ENCODE measurements at places on chromosomes 3 and 15. TPM values are rescaled to one million over a fixed set of nuclear protein-coding genes. Genes with fewer than 3 reads are reported as not detected.

DNA sequence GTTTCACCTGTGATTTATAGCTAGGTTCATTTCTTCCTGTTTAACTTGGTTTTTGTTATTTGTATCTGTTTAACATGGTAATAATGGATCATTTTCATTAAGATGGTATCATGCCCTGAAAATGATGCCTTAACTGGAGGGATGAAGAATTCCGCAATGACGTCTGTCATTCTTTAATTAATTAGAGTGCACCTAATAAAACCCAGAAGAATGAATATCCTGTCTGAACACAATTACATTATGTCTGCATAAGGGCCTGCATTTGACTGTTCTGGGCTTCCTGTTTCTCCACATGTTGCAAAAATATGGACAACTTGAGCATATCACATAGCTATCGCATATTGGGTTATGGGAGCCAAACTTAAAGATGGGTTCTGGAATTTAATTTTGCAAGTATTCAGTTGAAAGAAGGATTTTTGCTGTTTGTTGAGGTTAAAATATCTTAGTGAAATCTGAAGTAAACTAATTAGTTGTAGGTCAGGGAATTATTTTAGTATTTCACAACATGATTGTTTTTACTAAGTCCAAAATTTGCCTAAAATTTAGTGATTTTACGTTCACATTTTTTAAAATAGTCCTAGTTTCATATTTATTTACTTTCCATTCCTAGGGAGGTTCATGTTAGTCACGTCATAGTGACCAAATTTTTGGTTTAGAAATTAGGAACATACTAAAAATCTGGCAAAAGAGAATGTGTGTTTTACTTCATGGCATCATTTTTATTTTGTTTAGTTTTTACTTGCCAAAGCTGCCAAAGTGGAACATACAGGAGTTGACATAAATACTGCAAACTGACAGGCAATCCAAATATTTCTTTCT lies 321.0 kb upstream of the TGFBR2 start:
- DNase-seq: no peak

- no peak for DNase-seq
Measured at GRCh38 chr3:44927371-44927770, 48.6 kb downstream of the ZDHHC3 start.

DNA sequence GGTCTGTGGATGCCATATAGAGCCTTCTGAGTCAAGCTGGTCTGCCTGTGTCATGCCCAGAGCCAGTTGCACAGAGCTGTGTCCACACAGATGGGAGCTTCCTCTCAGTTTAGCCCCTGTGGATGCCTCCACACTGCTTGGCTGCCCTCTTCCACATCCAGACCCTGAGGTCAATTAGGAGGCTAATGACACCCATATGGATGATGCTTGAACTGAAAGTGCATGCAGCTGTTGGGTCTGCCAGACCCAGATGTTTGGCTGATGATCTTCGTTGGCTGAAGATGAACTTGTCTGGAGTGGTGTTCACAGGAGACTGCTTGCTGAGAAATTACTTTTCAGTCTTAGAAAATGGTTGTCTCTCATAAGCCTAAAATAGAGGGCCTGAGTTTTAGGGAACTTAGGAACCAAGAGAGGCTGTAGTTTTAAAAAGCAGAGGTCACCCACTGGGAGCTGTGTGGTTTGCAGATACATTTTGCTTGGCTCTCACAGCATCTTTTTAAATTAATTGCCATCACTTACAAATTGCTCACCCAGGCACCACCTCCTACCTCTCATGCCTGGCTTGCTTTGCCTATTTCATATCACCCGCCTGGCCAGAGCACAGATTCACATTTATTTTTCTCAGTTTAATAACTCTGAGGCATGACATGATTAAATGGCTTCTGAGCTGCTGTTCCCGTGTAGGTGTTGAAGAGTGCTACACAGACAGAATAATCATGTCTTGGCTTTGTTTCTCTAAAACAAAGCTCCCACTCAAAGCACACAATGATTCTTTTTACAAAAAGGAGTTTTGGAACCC lies 176.1 kb downstream of the MINAR1 start:
- DNase-seq: no peak

DNA sequence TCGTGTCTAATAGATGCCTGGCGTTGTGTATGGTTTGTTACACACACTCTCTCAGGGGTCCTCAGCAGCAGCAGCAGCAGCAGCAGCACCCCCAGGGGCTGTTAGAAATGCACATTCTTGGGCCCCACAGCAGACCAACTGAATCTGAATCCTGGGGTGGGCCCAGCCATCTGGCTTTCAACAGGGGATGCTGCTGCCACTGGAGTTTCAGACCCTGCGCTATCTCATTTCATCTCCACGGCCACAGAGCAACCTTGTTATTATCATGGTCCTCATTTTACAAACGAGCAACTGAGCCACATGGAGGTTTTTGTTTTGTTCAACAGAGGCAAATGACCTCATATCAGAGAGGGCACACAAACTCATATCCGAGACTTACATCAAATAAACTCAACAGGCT lies 47.7 kb downstream of the MGLL start:
- no peak for DNase-seq

DNA sequence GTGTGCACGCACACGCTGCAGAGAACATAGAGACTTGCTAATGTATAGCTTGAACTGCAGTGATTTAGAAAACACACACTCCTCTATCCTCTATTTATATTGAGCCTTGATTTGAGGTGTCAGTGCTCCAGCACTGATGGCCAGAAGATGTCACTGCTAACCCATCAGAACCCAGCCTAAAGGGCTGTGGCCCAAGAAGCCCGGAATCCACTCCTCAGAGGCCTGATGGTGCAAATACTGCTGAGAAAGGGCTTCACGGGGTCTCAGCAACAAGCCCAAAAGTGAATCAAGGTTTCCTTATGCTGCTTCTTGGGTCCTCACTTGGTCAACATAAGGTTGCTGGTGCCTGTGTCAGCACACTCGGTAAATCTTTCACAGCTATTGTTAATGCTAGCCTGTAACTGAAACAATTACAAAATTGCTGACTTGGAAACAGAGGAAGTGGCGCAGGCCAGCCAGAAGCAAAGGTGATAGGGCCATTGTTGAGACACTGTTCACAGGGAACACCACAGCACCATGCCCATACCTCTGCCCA lies 60.3 kb downstream of the HEG1 start:
- DNase-seq: peak; percentile 45

GRCh38 chr15:49986326-49986725 lies 132.7 kb downstream of the ATP8B4 start:
- DNase-seq: no peak

DNA sequence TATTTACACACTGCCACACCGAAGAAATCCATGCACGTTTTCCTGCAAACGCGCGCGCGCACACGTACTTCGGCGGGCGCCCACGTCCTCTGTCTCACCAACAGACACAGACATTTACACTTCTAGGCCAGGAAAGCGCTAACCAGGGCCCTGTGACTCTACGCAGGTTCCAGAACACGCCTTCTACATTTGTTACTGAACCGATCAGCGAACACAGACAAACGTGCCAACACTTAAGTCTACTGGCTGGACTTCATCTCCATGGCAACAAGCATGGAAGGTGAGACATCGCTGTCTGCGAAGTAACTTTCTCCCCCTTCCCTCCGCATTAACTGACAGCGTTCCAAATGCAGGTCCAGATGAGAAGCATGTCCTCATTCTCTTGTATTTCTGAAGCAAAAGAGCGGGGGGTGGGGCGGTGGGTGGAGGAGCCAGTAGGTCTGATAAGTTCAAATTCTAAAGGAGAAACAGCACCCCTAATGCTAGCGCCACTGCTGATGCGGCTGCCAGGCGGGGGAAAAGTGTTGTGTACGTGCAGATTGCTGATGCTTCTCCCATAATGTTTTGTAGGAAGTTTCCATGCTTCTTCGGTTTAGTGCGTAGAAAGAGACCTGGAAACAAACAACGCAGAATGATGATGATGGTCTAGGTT lies at the start of gene CTXN2:
Gene CTXN2, plus strand, starts transcription at position 92 of the 652 bp plus-strand sequence. CDS start 9,636 bp downstream, outside the sequence.
- no peak for DNase-seq

GRCh38 chr3:67691207-67691606 lies 36.8 kb upstream of the SUCLG2 start:
- DNase-seq: no peak

The DNAH12 gene
- total RNA-seq: 0.29 TPM

The NR2E3 gene
- total RNA-seq: 1.2 TPM

The EBLN2 gene
- 10.7 TPM for total RNA-seq

The GALNT15 gene
- 0.11 TPM for total RNA-seq

The LINGO1 gene
- 16.5 TPM for total RNA-seq

The NTRK3 gene
- 2.1 TPM for total RNA-seq

The CPN2 gene
- not detected for total RNA-seq

The RPP25 gene
- total RNA-seq: 3.3 TPM

The SLC27A2 gene
- total RNA-seq: 3.2 TPM

The LYSMD2 gene
- 1.9 TPM for total RNA-seq

The MAP6D1 gene
- 6.4 TPM for total RNA-seq

The CELSR3 gene
- total RNA-seq: 5.2 TPM

The PIGZ gene
- 0.91 TPM for total RNA-seq

Data from mesothelial cell of epicardium (in vitro differentiated cells).